ENCODE measurements at places on chromosomes 16 and 17.

DNA sequence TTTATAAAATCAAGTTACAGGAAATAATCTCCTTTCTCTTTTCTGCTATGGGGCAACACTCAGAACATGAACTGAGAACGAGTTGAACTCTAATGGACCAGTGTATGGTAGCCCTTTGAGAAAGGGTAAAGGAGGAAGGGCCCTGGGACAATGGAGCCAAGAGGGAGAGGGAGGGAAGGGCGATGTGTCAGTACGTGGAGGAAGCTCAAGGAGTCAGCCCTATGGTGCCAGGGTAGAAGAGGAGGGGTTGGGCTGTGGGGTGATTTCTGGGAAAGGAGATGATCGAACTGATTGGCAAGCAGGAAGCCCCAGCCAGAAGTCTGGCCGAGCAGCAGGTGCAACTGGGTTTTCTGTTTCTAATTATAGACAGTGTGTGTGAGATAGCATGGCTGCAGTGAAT lies 4.3 kb upstream of the WIPI1 start:
- H3K4me1 ChIP-seq, result no peaks in the 10 kb centered on the region
- no peaks in the 10 kb centered on the region for H3K36me3 ChIP-seq
- no peak overlapping the region for H3K27ac ChIP-seq
- H3K4me3 ChIP-seq, result no peak overlapping the region
- no peaks in the 10 kb centered on the region for H3K27me3 ChIP-seq

DNA sequence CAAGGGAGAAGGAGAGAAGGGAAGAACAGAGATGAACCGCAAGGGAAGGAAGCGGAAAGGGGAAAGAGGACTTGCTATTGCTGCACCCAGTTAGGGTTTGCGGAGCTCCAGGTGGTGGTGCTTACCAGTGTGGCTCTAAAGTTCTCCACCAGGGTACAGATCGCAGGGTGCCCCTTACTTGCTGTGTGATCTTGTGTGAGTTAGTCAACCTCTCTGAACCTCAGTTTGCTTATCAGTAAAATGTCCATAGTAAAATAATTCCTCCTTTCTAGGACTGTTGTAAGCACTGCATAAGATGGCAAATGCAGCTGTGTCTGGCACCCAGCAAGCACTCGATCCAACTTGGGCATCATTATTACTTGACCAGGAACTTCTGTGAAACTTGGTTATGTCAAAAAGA lies 230.7 kb upstream of the CDH5 start:
- H3K27ac ChIP-seq, result no peak overlapping the region
- no peak for DNase-seq
- H3K27me3 ChIP-seq, result no peaks in the 10 kb centered on the region
- H3K4me1 ChIP-seq, result no peaks in the 10 kb centered on the region
- no peaks in the 10 kb centered on the region for H3K36me3 ChIP-seq
- H3K4me3 ChIP-seq, result no peak overlapping the region

DNA sequence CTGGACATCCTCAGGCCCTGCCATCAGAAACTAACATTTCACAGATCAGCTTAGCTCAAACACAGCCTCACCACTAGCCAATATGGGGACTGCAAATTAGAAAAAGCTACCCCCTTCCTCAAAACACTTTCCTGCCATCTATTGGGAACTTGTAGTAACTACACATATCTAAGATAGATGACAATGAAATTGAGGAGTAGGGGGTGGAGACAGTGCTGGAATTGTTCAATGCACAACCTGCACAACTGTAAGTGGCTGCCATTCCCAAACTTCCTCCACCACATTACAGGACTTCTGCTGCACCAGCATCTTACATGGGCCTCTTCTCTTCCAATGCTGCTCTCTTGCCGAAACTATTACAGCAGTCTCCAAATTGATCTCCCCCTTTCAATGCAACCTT lies 21.9 kb downstream of the AIPL1 start:
- no peak for DNase-seq
- no peaks in the 10 kb centered on the region for H3K4me1 ChIP-seq
- H3K4me3 ChIP-seq, result no peak overlapping the region
- no peaks in the 10 kb centered on the region for H3K36me3 ChIP-seq

GRCh38 chr16:89210165-89210903 lies 7.2 kb upstream of the ZNF778 start:
- H3K27me3 ChIP-seq, result no peaks in the 10 kb centered on the region
- H3K4me1 ChIP-seq, result no peaks in the 10 kb centered on the region
- H3K36me3 ChIP-seq, result no peaks in the 10 kb centered on the region
- no peak for DNase-seq
- no peak overlapping the region for H3K4me3 ChIP-seq
- H3K27ac ChIP-seq, result no peak overlapping the region
